CD4-positive, alpha-beta memory T cell (primary cell): ENCODE measurements at places on chromosomes 1 and 21.

- no peak for DNase-seq
Observed at GRCh38 chr1:89799495-89799894, 21.3 kb upstream of the LRRC8D start.

GRCh38 chr1:182149411-182149965 is 88.0 kb upstream of the ZNF648 start:
- DNase-seq, result no peak

GRCh38 chr1:46587069-46587468 is 17.0 kb downstream of the MKNK1 start:
- DNase-seq, result no peak

GRCh38 chr1:215393476-215393875 is 173.6 kb upstream of the KCTD3 start:
- DNase-seq, result no peak

- DNase-seq, result peak; percentile 14
Observed at GRCh38 chr1:55640708-55641473, 425.7 kb upstream of the USP24 start.

DNA sequence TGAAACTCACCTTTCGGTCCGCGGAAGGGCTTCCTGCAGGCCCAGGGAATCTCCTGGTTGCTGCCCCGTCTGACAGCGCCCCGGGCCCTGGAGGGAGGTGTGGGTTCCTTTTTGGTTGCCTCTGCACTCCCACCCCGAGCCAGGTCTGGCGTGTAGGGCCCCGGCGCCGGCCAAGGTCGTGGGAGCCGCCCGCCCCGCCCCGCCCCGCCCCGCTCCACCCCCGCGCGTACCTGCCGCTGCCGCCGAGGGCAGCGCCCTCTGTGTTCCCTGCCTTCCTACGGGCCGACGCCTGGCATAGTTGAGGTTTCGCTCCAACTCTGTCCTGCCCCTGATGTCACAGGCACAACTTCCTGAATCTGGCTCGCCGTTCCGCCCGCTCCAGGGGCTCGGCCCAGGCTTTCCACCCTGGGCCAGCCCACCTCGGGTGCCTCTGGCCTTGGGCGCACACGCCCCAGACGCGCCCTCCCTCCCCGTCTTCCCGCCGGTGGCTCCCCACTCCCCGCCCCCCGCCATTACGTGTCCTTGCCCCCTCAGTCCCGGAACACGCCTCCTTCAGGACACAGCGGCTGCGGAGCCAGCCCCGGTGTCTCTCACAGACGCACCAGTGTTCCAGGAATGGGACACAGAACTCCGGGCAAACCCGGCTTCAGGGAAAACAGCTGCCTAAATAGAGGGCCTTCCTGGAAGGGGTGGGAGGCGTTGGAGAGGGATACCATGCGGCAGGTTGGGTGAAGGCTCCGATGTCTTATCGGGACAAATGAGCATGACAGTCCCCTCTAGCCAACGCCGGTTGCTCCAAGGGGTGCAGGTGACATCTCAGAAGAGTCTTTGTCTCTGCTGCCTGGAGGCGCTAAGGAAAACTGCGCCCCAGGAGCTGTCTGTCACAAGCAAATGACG is at the start of gene KIAA0040:
Gene KIAA0040 (minus strand): TSS at position 147 of the 897 bp plus-strand sequence. CDS start 31,763 bp downstream, outside the sequence.
- DNase-seq, result peak; percentile 66

DNA sequence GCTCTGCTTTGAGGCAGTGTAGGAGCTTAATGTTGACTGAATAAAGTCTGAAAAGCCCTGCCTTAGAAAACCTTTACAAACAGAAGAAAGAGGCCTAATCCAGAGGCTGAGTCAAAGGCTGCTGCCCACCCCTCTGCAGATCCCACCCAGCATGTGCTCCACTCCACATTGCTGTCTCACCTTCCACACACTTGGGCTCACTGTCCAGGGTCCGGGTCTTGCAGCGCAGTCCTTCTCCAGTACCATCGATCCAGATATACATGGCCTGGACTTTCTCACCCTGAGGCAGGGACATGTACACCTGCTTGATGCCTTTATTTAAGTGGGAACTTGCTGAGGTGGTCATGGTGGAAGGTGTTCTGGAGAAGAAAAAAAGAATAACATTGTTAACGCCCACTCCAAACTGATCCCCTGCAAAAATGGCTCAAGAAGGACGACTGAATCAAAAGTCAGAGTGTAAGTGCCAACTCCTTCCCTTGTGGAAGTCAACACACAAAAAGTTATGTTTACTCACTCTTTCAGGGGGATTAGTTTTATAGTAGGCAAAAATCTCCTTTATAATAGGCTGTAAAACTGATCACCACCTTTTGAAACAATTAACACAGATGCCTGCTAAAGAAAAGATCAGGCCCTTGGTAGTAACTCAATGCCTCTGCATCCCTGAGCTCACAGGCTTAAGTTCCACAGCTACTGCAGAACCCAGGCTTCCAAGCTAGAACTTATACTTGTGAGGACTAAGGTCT is 3.0 kb downstream of the GLUL start:
- no peak for DNase-seq

GRCh38 chr1:110916669-110917306 is 43.8 kb downstream of the CD53 start:
- no peak for DNase-seq

- no peak for DNase-seq
Observed at GRCh38 chr1:87973896-87974295, 645.2 kb downstream of the LMO4 start.

DNA sequence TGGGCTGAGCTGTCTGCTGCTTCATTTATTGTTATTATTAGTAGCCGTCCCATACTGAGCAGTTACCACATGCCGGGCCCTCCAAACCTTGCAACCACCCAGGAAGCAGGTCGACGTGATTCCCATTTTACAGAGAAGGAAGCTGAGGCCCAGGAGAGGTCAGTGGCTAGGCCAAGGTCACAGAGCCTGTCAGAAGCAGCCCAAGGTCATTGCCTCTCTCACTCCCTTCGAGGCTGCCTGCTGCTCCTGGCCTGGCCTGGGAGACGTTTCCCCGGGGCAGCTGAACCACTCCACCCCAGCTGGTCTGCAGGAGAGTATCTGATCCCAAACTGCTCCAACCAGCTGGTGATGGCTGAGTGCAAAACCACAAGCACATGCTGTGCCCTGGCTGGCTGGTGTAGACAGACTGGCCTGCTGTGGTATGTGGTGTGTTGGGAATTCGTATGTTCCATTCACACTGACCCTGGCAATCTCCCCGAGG is 6.5 kb downstream of the PADI4 start:
- no peak for DNase-seq

GRCh38 chr1:49841767-49842166 is 182.0 kb downstream of the AGBL4 start:
- no peak for DNase-seq

DNA sequence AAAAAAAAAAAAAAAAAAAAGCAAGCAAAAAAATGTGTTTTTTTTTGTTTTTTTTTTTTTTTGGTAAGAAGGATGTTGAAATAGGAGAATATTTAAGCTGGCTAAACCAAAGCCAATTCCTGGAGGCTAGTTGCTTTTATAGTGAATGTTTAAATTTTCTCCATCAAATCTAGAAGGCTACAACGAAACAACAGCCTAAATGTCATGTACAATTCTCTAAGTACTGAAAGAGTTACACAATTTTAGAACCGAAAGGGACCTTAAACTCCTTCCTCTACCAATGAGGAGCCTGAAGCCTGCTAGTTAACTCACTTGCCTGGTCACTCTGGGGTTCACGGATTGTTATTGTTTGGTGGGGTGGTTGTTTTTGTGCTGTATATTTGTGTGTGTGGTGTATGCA is 3.5 kb downstream of the WLS start:
- no peak for DNase-seq

DNA sequence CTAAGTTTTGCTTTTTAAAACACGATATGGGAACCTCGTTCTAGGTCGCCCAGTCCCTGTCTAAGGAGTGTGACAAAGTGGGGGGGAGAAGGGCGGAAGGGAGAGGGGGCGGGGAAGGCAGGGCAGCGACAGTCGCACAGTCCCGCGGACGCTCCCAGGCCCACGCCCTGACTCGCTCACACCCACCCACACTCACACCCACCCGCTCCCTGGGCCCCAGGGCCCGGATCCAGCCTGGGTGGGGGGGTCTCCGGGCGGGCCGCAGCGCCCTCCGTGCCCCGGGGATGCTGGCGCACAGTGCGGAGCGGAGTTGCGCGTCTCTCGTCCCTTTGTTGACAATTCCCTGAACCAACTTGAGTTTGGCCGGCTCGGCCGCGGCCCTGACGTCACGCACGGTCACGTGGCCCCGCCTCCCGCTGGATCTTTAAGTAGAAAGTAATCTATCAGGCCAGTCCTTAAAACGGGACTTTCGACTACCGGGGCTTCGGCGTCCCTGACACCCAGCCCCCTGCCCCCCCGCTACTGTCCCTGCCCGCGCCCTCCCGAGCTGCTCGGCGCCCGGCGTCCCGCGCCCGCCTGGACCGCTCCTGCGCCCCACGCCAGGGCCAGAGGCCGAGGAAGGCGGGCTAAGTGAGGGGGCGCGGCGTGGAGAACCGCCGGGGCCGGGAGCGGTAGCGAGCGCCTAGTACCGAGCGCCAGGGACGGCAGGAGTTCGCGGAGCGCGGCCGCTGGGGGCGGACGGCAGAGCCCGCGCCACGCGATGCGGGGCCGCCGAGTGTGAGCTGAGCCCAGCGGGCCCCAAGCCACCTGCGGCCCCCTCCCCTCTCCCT is at the start of gene FOXD3:
Gene FOXD3 (plus strand): TSS at position 454 of the 830 bp plus-strand sequence. CDS start 492 bp downstream, outside the sequence.
- DNase-seq, result no peak

DNA sequence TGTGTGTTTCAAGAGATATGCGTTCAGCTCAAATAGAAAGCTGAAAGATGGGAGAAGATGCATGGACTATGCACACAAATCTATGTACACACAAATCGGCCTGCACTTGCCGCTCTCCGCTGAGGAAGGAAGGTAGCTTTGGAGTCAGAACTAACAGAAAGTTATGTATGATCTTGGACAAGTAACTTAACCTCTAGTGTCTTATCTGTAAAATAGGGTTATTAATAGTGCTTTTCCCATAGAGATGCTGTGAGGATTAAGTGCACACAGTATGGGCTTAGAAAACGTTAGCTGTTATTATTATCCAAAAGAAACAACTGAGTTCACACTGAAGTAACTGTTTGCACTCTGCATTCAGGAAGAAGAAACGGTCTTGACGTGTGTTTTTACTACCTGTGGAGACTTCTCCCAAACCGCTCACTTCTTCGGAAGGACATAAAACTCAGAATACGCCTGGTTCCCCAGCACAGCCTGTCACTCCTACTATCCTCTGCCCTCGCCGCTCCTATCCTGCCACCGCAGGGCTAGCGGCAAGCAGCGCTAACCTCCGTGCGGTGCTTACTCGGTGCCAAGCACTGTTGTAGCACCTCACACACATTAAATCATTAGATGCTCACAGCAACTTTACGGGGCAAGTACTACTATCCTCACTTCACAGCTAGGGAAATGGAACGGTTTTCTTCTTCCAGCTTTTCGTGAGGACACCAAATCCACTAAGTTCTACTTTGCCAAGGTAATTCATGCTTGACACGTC is 1.3 kb downstream of the TGFBR3 start:
- peak; percentile 24 for DNase-seq

GRCh38 chr1:94895518-94895917 is 31.4 kb downstream of the CNN3 start:
- DNase-seq, result no peak

GRCh38 chr1:220370041-220370700 is 97.9 kb upstream of the RAB3GAP2 start:
- no peak for DNase-seq

DNA sequence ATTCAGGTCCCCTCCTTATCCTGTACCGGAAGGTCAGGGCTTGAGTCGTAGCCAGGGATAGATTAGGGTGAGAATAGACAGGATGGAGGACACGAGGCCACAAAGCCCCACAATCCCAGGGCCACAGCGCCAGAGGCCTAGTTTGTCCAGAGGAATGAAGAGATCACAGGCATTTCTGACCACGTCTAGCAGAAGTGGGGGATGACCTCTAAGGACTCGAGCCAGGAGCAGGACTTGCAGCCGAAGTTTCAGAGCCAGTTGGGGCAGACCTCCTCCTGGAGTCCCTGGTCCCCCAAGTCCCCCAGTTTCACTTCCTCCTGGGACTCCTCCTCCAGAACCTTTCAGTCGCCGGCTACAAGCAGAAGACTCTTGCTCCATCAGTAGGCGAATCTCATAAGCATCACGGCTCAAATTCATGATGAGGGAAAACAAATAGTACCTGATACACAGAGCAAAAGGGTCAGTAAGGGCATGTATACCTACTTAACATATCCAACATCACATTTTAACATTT is 2.3 kb upstream of the ITGA10 start:
- no peak for DNase-seq

DNA sequence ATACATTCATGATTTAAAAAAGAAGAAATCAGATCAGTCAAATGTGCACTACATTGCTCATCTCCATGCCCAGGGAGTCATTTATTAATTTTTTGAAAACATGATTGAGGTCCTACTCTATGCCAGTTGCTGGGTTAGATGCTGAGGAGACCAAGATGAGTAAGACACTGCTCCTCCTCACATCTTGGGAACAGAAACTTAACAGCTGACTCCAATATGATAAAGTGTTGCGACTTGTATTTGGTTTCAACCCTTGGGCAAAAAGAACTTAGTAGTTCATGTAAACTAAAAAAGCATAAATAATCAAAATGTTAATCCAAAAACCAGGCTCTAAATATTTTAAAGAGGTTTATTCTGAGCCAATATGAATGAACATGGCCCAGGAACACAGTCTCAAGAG is 56.9 kb downstream of the OPTC start:
- no peak for DNase-seq

DNA sequence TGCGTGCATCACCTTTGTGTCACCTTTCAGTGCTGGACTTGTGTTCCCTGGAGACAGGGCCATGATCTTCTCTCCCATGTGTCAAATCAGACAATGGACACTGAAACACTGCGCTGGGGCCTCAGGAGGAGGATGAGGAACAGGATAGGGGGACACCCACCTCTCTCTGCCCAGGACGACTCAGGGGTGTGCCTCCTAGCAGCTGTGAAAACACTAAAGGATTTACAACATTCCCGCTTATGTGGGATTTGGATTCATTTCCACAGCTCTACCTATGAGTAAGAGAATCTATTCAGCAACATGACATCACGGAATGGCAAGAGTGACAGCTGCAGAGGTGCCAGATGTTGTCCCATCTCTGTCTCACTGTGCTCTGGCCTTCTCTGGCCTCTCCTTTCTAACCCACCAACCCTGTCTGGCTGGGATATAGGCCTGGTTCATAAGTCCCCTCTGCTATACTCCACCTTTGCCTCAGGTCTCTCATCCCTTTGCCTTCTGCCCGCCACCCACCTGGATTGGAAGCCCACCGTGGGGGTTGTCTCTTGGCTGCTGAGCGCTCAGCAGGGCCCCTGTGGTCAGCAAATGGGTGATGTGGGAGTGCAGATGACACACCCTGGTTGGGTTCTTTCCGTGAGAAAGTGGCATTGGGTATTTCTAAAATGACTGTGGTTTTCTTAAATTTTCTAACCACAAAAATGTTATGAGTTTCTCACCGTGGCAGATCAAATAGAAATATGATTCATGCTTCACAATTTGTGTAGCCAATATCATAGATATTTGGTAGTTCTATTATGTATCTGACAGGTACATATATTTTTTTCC is 47.1 kb upstream of the TLR5 start:
- DNase-seq, result peak; percentile 57

- DNase-seq, result no peak
Observed at GRCh38 chr1:241525026-241525425, 5.5 kb upstream of the FH start.

- DNase-seq, result peak; percentile 22
Observed at GRCh38 chr1:152111515-152111968, 3.7 kb downstream of the TCHH start.
